ENCODE measurements at places on chromosomes 2 and 18. TPM values are rescaled to one million over a fixed set of nuclear protein-coding genes. Genes with fewer than 3 reads are reported as not detected.

The EPB41L3 gene
- 39.6 TPM for total RNA-seq

The ITGB6 gene
- not detected for total RNA-seq

The SAP130 gene
- 8.6 TPM for total RNA-seq

The ABCG8 gene
- not detected for total RNA-seq

The HOXD9 gene
- 4.3 TPM for total RNA-seq

The DPP10 gene
- total RNA-seq: not detected

The QPCT gene
- 17.5 TPM for total RNA-seq

The DSEL gene
- 49.8 TPM for total RNA-seq

The CBLN2 gene
- total RNA-seq: not detected

The MGAT4A gene
- total RNA-seq: 1.2 TPM

The CHRND gene
- not detected for total RNA-seq

The CTIF gene
- total RNA-seq: 35.0 TPM

The PLGLB1 gene
- total RNA-seq: 2.2 TPM

The GRHL1 gene
- 0.78 TPM for total RNA-seq

The SLC30A3 gene
- not detected for total RNA-seq

The ESPNL gene
- total RNA-seq: 1.3 TPM

The PLCL1 gene
- total RNA-seq: 0.39 TPM

The TXNDC2 gene
- total RNA-seq: not detected

The MAL gene
- total RNA-seq: not detected

The FBXO48 gene
- 1.3 TPM for total RNA-seq

The KIF1A gene
- total RNA-seq: under 0.01 TPM

The ZC3H6 gene
- total RNA-seq: 8.6 TPM

The AFF3 gene
- 6.1 TPM for total RNA-seq

The IL1F10 gene
- total RNA-seq: not detected

The FAP gene
- 225 TPM for total RNA-seq

The IL36RN gene
- not detected for total RNA-seq

The NR4A2 gene
- 1.4 TPM for total RNA-seq

The NT5DC4 gene
- total RNA-seq: not detected

The COL4A4 gene
- total RNA-seq: under 0.01 TPM

The SERPINB7 gene
- total RNA-seq: 0.11 TPM

The ADRA2B gene
- not detected for total RNA-seq

The ARHGAP25 gene
- 0.43 TPM for total RNA-seq

The NEUROD1 gene
- total RNA-seq: not detected

The BCS1L gene
- 26.0 TPM for total RNA-seq

The FOXI3 gene
- total RNA-seq: not detected

The PKP4 gene
- total RNA-seq: 30.6 TPM

The CDC42EP3 gene
- 158 TPM for total RNA-seq

The ARL5A gene
- total RNA-seq: 63.1 TPM

The COLEC12 gene
- total RNA-seq: 28.0 TPM

The ITGA4 gene
- 7.4 TPM for total RNA-seq

The C2orf72 gene
- 2.1 TPM for total RNA-seq

The LINC00305 gene
- total RNA-seq: not detected

The TDRD15 gene
- under 0.01 TPM for total RNA-seq

The OTOF gene
- 0.13 TPM for total RNA-seq

The SNX17 gene
- 145 TPM for total RNA-seq

The CLASP1 gene
- 60.8 TPM for total RNA-seq

The GCFC2 gene
- 22.5 TPM for total RNA-seq

The RTP5 gene
- not detected for total RNA-seq

The SPEG gene
- 18.6 TPM for total RNA-seq

The ANO7 gene
- total RNA-seq: 1.2 TPM

The CAVIN2 gene
- 1.4 TPM for total RNA-seq

The NPPC gene
- not detected for total RNA-seq

The CFAP65 gene
- total RNA-seq: 0.22 TPM

The TRIB2 gene
- 22.6 TPM for total RNA-seq

The DYNAP gene
- total RNA-seq: not detected

The LOXHD1 gene
- total RNA-seq: not detected

The GNAL gene
- 7.1 TPM for total RNA-seq

The YIPF4 gene
- 40.0 TPM for total RNA-seq

The DNAH6 gene
- total RNA-seq: 0.86 TPM

The SLC11A1 gene
- 1.3 TPM for total RNA-seq
